ENCODE measurements at places on chromosomes 4 and X.

- DNase-seq, result no peak
Measured at GRCh38 chr4:123415977-123416376, 19.4 kb downstream of the SPRY1 start.

- no peak for DNase-seq
Measured at GRCh38 chrX:105120463-105120862, 100.0 kb downstream of the TEX13A start.

- no peak for DNase-seq
Measured at GRCh38 chr4:74931376-74931775, 1.5 kb upstream of the PARM1 start.

GRCh38 chr4:102564399-102565059 lies 63.4 kb downstream of the NFKB1 start:
- DNase-seq, result peak; percentile 47

DNA sequence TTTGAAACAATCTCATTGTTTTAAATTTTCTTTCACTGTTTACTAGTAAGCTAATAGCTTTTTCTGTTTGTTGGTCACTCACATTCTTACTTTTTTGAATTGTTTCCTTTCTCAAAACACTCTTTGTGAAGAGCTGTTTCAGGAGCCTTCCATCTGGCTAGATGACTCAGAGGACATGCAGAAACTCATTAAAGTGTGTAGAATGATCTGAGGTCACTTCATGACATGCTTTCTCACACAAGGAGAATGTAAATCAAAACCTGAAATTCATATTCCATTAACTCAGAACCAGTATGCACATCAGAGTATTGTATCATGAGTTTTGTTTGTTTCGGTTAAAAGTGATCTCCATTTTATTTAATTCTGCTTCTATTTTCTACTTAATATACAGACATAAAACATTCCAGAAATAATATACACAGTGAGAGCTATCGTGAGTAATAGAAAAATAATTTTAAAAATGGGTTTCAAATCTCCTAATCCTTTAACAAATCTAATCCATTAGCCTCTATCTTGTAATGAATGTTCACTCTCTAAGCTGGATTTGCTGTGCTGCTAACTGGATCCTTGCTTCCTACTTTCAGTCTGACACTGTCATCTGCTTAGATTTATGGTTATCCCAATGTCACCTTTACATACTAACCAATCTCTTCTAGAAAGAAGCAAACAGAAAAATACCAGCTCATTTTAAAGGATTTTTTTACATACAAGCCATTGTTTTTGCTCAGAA lies 449.6 kb downstream of the FSTL5 start:
- no peak for DNase-seq

GRCh38 chrX:51496501-51497291 lies at the start of gene NUDT11:
Gene NUDT11, minus strand, starts transcription at chrX:51496592. Its CDS starts 148 bp downstream, at chrX:51496444.
- DNase-seq, result peak; percentile 13

DNA sequence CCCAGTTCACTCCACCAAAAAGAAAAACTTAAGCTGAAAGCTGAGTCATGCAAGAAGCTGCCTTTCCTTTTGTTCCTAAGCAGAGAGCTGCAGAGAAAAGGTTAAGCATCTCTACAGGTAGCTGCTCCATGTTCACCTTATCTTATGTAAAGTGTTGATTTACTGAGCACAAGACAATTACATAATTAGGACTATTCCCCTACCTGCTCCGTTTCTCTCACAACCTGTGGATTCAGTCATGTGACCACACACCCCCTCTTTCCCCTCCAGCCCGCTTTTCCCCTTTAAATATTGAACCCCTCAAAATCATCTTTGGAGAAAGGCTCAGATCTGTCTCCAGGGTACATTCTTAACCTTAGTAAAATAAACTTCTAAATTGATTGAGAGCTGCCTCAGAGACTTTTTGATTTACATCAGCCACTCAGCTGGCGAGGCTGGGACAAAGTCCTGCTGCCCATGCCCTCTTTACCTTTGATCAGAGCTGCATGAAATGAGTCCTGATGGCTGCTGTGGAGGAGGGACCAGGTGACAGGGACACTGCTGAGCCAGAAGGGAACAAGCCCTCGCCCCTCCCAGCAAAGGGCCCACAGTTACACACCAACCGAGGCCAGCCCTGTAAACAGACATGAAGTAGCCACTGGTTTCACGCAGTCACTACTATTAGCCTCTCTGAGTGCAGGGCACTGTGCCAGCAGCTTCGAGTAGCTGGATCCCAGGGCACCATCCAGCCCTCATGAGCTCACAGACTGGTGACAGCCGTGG lies 53.9 kb upstream of the C4orf50 start:
- no peak for DNase-seq

GRCh38 chr4:165677081-165677480 lies 196.0 kb upstream of the TLL1 start:
- no peak for DNase-seq

DNA sequence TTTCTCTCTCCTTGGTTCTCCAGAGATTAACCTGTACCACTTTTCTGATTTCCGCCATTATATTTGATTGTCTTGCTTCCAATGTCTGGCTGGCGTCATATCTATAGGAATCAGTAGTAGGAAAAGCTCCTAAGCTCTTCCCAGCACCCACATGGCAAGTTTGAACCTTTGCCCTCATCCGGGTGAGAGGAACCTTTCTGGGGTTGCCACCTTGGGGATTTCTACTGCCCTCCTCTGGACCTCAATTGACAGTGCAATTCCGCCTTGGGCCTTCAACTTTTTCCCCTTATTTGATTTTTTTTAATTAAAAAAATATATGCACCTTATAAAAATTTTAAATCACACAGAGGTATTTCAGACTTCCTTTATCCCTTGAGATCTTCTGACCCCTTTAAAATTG lies 2.0 kb upstream of the CXorf66 start:
- DNase-seq, result peak; percentile 6

DNA sequence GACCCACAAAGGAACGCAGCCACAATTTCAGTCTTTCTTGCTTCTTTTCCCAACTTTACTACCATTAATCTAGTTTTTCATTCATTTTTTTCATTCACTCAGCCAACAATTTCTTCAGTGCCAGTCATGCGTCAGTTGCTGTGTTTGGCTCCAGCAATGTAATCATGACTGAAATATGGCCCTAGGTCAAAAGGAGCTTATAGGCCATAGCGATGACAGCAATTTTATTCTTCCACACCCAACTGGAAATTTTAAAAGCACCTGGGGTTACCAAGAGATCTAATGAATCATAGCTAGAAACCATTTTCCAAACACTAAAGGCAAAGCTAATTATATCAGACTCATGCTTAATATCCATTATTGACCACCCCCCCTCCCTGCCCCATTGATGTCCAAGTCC lies 29.8 kb upstream of the C1QTNF7 start:
- DNase-seq, result no peak

DNA sequence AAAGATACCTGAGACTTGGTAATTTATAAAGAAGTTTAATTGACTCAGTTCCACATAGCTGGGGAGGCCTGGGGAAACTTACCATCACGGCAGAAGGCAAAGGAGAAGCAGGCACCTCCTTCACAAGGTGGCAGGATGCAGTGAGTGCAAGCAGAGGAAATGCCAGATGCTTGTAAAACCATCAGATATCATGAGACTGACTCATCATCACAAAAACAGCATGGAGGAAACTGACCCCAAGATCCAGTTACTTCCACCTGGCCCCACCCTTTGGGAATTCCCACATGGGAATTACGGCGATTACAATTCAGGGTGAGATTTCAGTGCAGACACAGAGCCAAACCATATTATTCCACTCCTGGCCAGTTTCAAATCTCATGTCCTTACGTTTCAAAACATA lies 514.7 kb upstream of the SPANXN1 start:
- no peak for DNase-seq

- DNase-seq, result no peak
Measured at GRCh38 chr4:25020236-25020635, 10.5 kb downstream of the LGI2 start.

DNA sequence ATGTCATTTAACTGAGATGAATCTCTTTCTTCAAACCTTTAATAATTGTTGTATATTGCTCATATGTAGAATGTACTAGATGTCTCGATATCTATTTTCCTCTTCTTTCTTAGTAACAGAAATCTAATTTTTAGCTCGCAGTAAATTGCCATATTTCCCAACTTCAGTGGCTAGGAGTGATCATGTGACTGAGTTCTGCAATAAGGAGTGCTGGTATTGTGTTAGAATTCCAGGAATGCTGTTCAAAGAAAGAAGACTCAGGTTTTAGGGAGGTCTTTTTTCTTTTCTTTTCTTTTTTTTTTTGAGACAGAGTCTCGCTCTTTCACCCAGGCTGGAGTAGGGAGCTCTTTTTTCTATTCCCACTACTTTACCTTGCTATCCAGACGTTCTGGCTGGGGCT lies 81.7 kb downstream of the SLC10A7 start:
- DNase-seq, result no peak

DNA sequence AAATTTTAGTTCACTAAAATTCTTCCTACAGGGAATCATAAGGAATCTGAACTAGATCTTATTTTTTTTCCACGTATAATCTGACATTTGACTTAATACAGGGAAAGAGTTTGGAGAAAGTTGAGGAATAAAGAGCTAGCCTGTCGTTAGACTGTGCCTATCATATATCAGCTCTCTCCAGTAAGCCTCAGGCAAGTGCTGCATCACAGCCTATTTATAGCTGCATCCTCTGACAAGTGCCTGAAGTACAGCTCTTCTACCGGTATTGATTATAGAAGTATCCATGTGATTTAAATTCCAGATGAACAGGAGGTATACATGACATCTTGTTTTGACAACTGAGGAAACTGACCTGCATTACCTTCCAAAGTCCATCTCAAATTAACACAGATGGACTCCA lies 248.9 kb downstream of the TLL1 start:
- DNase-seq, result no peak

GRCh38 chrX:19334945-19335626 lies 8.6 kb upstream of the PDHA1 start:
- peak; percentile 55 for DNase-seq

GRCh38 chrX:906586-906985 lies 276.0 kb downstream of the SHOX start:
- no peak for DNase-seq

DNA sequence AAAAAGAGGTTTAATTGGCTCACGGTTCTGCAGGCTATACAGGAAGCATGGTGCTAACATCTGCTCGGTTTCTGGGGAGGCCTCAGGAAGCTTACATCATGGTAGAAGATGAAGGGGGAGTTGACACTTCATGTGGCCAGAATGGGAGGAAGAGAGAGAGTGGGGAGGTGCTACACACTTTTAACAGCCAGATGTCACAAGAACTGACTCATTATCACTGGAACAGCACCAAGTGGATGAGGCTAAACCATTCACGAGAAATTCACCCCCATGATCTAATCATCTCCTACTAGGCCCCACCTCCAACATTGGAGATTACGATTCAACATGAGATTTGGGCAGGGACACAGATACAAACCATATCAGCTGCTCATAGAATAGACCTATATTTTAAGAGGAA lies 255.8 kb downstream of the OPHN1 start:
- DNase-seq, result no peak

GRCh38 chr4:174794543-174795094 lies 34.4 kb downstream of the GLRA3 start:
- no peak for DNase-seq

GRCh38 chrX:9785254-9785943 lies 830 bp upstream of the SHROOM2 start:
- DNase-seq, result no peak

- no peak for DNase-seq
Measured at GRCh38 chr4:129077326-129077725, 16.0 kb downstream of the SCLT1 start.

DNA sequence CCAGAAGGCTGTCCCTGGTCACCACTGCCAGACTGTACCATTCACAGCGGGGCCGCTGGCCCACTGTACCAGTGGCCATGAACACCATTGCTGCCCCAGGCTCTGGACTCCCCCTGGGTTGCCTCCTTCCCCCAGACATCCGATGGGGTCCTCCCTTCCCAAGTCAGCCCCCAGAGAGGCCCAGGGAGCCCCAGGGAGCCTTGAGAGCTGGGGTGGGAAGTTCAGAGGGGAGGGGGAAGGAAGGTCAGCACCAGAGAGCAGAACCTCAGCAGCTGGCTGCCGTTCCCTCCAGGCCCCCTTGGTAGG lies 441 bp upstream of the ARHGAP4 start:
- DNase-seq, result no peak

Measured in germinal center (tissue), 1 donor.